NCI-H774 (cell line): ENCODE measurements at places on chromosomes 4 and X.

DNA sequence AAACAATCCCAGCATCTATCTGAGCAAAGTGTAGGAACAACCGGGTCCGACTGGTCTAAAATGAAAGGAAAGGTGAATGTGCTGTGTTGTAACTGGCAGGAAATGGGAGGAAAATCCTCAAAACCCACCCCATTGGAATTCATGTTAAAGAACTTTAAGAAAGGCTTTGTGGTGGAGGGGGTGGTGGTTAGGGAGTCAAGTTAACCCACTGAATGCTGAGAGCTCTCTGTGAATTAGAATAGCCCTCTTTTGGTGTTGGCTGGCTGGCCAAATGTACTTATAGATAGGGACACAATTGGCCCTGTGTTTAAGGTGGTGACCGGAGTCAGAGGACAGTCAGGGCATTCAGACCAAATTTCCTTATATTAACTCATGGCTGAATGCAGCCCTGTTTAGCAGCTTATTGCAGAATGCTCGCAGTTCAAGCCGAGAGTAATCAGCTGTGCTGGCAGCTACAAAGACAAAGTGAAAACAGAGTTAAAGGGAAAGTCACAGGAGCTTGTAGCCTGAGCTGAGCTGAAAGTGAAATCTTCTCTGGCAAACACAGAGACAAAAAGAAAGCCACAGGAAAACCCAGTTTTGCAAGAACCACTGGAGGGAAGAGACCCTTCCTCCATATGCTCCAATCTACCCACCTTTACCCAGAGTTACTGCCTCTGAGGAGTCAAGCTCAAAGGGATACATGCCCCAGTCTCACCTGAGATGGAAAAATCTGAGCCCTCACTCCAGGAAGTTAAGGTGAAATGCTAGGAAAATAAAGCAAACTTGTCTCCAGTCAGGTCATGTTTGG is 38.5 kb upstream of the UGT2B7 start:
- peak; percentile 4 for DNase-seq

GRCh38 chrX:130086447-130087206 is 23.7 kb downstream of the ELF4 start:
- no peak for DNase-seq

DNA sequence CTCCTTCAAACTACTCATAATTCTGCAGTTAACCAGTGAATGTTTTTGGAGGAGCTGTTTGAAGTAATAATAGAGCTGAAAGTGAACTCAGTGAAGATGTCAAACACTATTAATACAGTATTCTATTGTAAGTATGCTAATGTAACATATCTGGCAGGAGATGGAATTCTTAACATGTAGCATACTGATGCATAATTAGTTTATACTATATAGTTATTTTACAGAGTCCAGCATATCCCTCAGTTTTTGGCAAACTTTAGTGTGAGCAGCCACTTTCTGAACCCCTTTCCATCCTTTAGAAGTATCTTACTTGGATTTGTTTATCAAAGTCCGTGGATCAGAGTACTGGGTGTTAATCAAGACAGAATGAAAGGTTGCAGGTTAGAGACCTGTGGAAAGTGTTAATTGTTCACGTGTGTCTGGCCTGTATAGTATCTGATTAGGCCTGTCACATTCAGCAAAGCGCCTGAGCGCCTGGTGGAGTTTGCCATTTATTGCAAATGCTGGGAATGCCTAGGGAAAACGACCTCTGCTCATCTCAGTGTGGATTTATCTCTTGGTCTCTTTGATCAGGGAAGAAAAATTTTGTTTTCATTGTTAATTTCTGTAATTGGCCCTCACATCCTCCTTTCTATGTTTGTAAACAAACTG is 251.7 kb upstream of the MAD2L1 start:
- no peak for DNase-seq

DNA sequence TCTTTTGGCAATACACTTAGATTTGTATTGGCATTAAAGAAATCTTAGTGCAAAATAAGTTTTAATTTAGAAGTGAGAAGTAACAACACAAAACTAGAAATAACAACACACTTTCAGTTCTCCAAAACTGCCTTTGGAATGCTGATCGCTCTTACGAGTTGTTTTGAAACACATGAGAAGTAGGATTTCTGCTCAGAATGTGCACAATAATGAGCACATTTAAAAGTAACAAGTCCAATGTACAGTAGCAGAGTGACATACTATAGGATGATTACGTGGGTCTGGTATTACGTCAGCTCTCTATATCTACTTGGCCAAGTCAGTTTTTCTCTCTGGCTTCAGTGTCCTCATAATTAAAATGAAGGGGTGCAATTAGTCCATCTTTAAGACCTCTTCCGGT is 164.8 kb downstream of the CHM start:
- no peak for DNase-seq

GRCh38 chr4:158787709-158788475 is 19.1 kb downstream of the FNIP2 start:
- no peak for DNase-seq

GRCh38 chr4:53541577-53542206 is 49.6 kb downstream of the LNX1 start:
- no peak for DNase-seq

DNA sequence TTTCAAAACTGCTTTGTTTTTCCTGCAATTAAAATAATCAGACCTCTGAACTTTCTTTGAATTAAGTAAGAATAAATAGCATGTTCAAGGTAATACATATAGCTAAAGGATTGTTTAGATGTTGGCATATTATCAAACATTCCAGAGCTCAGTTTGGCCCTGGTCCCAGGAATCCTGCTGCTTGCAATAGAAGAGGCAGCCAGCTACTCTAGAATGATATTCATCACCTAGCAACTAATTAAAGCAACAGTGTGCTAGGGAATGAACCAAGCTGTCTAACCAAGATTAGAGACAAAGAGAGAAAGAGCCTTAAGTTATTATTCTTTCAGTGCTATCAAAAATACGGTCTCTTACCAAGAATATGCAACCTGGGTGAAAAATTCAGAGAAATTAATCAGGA is 460.9 kb downstream of the GABRG1 start:
- no peak for DNase-seq

GRCh38 chr4:118740869-118741268 is 55.7 kb downstream of the METTL14 start:
- no peak for DNase-seq

DNA sequence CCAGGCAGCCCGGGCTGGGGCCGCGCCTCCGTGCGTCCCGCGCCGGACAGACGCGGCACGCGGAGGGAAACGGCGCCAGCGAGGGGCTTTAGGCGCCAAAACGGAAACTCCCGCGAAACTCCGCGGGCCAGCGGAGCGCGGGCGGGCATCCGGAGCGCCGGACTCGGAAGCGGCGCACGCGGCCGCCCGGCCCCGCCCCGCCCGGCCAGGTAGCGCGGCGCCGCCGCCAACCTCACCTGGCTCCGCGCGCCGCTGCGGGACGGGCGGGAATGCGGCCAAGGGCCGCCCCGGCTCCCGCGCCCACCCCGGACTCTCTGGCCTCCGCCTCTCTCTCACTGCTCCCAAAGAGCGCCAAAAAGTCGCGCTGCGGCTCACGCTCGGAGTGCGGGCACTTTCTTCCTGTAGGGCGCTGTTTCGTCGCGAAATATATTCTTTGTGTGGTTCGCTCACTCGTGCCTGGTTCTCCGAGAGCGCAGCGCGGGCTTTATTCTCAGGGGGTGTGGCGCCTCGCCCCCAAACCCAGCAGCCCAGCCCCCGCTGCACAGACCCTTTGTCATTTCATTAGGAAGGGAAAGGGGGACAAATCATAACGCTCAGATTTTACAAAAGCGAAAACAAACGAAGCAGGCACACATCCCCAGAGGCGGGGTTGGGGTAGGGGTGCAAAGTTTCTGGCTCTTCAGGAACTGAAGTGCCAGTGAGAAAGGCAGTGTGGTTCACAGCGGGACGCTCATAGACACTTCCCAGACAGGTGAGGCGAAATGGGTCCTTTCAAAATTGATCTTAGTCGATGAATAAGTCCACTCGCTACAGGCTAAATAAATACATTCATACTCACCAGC is 961 bp upstream of the MBNL3 start:
- DNase-seq, result peak; percentile 68

DNA sequence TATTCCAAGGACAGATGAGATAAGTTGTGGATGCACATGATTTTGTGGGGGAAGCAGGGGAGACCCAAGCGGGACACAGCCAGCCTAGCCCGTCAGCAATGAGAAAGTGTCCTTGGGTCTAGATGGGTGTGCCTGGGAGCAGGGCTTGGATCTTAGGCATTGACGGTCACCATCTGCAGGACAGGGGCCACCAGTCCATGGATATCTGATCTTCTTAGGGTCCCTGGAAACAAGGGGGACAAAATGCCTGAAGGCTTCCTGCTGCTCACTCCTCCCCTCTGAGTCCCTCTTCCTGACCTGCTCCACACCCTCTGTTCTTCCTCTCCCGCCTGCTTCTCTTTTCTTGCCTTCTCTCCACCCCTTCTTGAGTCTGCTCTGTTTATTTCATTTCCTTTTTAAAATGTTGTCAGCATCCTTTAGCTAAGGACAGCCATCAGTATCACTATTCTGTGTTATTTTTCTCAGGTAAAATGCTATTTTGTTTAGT is 298.4 kb downstream of the RAPGEF2 start:
- no peak for DNase-seq

- no peak for DNase-seq
Measured at GRCh38 chr4:95107635-95108034, 349.9 kb downstream of the BMPR1B start.

GRCh38 chrX:17024886-17025285 is 78.4 kb downstream of the REPS2 start:
- DNase-seq, result no peak

DNA sequence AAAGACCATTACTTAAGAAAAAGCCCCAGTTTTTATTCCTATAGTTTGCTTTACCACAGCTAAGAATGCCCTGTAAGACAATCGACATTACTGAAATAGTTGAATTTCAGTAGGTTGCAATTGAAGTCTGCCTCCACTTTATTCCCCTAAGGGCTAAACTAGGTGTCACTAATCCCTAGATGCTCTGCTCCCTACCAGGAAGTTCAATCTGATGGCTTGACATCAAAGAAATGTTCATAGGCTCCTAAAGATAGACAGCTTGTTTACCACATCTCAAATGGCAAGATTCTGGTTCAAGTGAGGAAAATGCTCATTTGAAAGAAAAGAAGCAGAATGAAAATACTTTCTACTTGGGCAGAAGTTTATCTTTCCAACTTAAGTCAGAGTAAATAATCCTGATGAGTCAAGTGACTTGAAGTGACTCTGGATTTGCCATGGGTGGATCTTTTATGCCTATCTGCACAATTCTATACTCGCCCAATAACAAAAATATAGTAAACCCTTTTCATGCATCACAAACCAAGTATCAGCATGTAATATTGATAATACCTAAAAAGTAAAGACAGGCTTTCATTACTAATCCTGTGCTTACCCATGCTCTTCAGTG is 117.2 kb downstream of the SH3RF1 start:
- no peak for DNase-seq

GRCh38 chrX:24148121-24148520 is 1.4 kb upstream of the ZFX start:
- no peak for DNase-seq

GRCh38 chrX:38149016-38149415 is 71.7 kb downstream of the SRPX start:
- no peak for DNase-seq

DNA sequence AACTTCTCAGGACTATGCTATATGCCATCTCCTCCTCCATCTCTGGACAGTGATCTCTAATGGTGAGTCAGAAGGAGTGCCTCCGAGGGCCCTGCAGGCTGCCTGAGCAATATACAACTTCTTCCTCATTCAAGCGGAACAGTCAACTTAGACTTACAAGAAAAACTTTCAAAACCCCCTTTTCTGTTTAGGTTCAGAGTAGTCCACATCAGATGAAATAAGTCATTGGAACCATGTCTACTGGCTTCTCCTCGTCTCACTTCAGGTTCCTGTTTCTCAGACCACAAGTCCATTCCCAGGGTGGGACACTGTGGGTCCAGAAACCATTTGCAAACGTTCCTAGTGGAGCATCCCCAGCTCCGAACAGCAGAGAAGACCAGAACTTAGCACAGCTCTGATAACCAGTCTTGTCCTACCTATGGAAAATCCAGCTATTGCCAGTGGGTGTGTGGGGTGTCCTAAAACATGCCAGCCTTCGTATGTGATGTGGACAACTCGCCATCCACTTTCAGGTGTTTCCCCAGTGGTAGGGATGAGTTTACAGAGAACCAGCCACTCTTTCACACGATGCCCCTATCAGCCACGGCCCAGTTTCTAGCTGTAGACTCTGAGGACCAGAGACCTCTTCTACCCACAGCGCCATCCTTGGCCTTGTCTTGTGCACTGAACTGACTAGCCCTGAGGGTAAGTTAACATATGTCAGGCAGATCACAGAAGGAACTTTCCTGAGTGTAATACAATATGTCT is 32.7 kb upstream of the NKRF start:
- DNase-seq, result no peak

DNA sequence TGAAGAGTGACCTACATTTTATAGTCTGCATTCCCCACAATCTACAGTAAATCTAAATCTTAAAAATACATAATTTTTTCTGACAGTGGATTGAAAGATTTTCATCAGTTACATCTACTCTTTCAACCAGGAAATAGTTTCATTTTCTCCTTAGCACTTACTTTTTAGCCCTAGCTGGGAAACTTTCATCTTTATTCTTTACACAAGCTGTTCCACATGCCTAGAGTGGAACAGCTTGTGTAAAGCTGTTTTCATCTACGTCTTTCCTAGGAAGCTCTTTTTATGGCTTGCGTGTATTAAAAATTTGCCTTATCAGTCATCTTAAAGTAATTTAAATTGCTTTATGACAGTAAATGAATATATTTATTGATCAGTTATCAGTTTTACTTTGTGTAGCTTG is 40.5 kb downstream of the RBPJ start:
- DNase-seq, result no peak

GRCh38 chrX:44428989-44429627 is 85.6 kb upstream of the EFHC2 start:
- no peak for DNase-seq

GRCh38 chrX:10577853-10578252 is 42.5 kb downstream of the MID1 start:
- no peak for DNase-seq

DNA sequence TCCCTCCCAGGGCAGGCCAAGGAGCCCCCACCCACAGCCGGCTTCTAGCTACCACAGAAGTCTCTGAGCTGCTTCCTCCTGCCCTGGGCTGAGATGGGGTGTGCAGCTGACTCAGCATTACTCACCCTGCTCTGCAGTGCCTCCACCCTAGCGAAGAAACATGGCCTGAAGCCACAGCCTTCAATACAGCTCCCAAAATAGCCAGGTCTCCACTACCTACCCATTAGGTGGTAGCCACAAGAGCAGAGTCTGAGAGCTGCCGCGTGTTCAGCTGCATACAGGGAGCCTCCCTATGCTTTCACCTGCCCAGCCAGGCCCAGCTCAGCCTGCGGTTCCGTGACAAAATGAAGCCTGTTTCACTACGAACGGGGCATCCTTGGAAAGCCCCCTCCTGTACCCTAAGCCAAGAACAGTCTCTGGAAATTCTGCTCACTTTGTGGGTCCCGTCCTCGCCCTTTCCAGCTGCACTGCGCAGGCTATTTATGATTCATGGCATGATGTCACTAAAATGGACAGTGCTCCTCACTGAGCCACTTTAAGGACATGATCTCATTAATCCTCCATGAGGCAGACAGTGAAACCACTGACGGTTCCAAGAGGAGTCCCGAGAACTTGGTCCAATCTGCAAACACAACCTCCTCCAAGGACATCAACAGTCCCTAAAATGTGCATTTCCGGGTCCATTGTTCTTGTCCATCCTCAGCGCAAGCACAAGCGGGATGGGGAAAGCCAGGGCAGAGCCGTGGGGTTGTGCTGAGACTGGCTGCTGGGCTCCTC is 20.2 kb downstream of the WDR1 start:
- DNase-seq, result no peak

GRCh38 chr4:108142870-108143269 is 25.9 kb downstream of the LEF1 start:
- no peak for DNase-seq

- DNase-seq, result no peak
Measured at GRCh38 chr4:14943749-14944148, 58.5 kb upstream of the CPEB2 start.
